ENCODE measurements at places on chromosomes 7 and 10.

DNA sequence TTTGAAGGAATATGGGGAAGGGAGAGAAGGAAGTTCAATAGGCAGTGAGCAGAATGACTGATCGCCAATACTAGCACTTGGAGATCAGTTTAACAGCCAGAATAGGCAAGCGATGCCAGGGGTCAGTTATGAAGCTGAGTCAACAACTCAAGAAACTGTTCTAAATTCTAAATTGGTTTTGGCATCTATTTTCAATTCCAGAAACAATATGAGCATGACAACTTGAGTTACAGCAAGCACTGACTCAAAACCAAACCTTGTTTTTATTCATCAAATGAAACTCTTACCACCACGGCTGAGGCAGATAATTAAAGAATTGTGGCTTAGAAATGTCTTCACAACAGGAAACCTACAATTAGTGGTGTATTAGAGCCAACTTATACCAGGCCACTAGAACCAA lies 180.5 kb upstream of the ASAH2 start:
- peak; percentile 58 for DNase-seq

DNA sequence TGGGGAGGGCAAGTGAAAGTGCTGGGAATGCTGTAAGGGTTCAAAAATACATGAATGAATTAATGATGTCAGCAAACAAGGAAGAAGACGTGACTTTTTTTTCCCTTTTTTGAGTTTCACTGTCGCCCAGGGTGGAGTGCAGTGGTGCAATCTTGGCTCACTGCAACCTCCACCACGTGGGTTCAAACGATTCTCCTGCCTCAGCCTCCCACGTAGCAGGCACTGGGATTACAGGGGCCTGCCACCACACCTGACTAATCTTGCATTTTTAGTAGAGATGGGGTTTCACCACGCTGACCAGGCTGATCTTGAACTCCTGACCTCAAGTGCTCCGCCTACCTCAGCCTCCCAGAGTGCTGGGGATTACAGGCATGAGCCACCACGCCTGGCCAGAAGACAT lies 30.0 kb downstream of the DENND10 start:
- DNase-seq = no peak

- peak; percentile 35 for DNase-seq
These were observed 149.2 kb downstream of the REEP3 start for GRCh38 chr10:63670291-63670898.

DNA sequence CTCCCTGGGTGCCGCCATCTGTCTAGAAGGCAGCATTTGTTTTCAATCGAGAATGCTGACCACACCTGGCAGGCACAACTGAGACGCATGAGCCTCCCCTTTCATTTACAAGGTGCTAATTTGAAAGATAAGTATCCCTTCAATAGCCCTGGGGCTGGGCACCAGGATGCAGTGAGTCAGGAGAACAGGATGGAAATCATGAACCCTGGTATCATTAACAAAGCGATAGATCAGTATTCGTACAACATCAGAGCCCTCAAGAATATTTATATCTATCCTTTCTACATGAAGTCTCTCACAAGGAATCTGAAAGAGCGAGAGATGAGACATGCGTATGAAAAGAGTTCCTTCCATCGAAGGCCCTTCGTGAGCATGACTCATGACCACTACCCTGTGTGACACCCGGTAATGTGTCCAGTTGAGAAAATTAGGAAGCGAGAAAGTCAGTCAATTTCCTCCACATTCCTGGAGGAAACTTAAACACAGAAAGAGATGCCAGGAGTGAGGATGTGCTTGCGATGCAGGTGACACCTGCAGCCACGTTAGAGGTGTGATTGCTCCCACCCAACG lies 123.1 kb upstream of the PITRM1 start:
- no peak for DNase-seq

DNA sequence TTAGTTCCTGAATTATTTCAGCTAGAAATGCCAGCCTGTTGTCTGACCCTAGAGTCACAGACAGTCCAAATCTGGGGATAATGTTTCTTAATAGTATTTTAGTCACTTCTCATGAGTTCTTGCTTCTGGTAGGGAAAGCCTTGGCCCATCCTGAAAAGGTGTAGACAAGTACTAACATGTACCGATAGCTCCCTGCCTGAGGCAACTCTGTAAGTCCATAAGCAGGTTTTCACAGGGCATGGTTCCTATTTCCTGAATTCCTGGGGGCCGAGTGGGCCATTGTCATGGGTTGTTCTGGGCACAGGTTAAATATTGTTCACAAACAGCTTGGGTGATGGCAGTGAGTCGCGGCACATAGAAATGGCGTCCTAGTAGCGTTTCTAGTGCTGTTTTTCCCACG lies 3.1 kb upstream of the ZNF117 start:
- DNase-seq = no peak

DNA sequence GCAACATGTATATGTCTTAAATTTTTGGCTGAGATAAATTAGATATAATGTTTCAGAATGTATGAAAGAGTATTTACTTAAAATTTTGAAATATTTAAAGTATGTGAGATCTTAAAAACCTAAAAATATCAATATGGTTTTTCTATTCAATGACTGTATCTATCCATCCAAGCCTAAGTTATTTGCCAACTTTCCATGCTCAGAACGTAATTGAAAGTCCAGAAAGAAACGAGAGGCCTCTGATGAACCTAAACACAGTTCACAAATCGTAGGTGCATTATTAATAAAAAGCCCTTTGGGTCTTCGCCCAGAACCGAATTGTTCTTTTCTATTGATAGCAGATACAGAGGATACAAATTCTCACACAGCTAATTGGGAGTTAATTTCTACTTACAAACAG lies 6.5 kb downstream of the SVIL start:
- no peak for DNase-seq

All from cardiac fibroblast (primary cell).